ENCODE measurements at places on chromosomes 12 and 14.

DNA sequence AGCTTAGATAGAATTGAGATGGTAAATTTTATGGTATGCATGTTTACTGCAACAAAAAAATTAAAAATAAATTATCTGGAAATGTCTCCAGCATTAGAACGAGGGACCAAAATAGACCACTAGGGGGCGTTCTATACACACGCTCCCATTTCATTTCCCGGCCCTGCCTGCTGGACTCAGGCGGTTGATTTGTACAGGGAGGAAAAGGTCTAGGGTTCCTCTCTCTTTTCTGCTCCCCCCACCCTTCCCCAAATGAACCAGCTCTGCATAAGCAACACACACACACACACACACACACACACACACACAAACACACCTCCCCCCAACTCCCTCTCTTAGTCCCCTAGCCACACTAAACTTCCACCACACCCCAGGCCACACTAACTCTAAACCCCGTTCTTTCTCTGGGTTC is 7.8 kb upstream of the DTX1 start:
- peak; percentile 38 for DNase-seq

DNA sequence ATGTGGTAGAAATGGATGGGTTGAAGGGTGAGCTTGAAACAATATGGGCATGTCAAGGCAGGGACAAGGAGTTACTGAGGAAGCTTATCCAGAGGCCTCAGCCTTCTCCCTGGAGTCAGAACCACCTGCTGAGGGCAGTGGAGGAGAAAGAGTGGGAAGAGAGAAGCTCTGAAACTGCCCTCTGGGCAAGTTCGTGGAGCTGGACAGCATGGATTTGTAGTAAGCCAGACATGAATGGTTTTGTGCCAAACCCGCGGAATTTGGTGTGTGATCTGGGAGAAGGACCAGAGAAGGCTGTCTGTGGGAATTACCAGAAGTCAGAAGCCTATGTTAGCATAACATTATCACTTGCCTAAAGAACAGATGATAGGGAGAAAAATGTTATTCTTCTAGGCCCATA is 164.8 kb downstream of the SLC41A2 start:
- peak; percentile 90 for DNase-seq

DNA sequence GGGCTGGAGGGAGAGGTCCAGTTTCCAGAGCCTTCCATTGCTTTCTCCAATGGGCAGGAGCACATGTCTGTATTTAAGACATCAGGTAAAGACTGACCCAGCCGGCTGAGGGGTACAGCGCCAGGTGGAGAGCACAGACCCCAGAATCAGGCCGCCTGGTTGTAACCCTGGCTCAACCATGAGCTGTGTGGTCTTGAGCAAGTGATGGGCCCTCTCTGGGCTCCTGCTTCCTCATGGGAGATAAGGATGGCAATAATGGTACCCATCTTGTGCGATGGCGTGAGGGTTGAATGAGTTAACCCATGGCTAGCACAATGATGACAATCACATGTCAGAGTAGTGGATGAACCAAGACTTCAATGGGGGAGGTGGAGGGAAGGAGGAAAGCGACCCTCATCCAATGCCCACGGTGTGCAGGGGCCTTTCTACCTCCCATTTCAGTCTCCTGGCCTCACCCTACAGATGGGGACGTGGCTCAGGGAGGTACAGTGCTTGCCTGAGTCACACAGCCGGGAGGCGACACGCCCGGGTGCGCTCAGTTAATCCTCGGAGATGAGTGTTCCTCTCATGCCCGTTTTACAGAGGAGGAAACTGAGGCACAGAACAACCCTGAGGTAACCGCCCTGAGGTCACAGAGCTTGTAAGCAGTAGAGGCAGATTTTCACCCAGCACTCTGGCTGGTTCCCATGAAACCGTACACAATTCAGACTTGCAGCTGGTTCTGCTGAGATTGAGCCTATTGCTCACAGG is 163.9 kb downstream of the RBM19 start:
- no peak for DNase-seq

DNA sequence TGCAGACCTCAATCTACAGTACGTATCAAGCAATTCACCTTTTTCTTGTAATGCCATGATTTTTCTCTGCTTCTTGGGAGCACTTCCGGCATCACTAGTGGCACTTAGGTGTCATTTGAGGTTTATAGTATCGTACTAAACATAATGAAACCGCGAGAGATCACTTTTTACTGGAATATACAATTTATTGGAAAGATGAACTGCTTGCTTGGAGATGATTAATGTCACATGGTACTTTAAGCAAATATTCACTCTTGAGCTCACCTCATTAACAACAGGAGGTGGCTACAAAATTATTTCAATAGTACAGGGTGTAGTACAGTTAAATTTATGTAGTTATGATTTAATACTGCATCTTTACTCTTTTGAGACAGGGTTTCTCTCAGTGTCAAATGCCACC is 11.5 kb downstream of the FUT8 start:
- no peak for DNase-seq

DNA sequence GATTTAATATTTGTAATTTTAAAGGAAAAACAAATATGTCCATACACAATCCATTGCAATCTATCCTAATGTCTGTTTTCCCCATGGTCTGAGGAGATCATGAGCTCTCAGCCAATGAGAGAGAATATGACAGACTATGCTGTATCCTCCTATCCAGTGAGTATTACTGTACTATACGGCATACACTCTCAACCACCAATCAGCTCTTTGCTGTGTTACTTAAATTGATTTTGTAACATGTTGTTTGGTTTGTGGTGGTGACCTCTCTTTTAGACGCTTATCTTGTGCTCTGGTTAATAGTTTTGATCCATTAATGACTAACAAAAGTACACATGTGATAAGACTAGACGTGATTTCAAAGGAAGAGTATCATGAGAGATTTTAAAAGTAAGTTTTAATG is 231.5 kb upstream of the FOXN3 start:
- no peak for DNase-seq

DNA sequence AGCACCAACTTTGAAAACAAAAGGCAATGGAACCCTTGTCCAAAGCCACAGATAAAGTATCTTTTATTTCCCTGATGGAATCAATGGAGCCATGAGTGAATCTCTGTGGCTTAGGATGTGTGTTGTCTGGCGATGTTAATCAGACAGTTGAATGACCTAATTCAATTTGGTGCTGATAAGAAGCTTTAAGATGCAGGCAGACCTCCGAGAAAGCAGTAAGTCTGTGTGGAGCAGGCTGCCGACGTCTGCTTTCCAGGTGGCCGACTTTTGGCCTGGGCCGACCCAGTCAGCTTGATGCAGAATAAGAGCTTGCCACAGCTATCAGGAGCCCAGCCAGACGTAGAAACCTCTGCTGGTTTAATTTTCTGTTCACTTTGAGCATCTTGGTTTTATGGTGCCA is 21.1 kb upstream of the TMEM132C start:
- DNase-seq, result no peak

- DNase-seq, result no peak
Measured at GRCh38 chr14:65255583-65256461, 153.5 kb upstream of the MAX start.

DNA sequence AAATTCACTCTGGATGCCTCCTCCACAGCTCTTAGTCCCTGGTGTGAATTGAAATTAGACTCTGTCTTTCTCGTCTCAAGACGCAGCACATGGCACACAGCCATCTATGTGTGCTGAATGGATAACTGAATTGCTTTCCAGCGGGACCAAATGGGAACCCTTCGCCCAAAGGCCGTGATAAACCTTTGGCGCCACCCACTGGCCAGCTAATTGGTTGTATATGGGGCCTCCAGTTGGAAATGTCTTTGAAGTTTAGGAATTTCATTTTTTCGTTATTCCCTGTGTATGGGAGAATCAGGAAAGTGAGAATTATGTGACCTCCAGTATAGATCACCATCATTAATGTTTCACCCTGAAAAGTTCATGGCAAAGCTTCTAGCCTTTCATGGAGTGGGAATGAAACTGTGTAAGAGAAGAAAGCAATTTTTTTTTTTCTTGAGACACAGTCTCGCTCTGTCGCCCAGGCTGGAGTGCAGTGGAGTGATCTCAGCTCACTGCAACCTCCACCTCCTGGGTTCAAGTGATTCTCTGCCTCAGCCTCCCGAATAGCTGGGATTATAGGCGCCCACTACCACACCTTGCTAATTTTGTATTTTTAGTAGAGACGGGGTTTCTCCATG is 9.8 kb upstream of the HSP90AA1 start:
- DNase-seq, result peak; percentile 51

- DNase-seq, result no peak
Measured at GRCh38 chr12:114476159-114476558, 70.2 kb upstream of the TBX5 start.

DNA sequence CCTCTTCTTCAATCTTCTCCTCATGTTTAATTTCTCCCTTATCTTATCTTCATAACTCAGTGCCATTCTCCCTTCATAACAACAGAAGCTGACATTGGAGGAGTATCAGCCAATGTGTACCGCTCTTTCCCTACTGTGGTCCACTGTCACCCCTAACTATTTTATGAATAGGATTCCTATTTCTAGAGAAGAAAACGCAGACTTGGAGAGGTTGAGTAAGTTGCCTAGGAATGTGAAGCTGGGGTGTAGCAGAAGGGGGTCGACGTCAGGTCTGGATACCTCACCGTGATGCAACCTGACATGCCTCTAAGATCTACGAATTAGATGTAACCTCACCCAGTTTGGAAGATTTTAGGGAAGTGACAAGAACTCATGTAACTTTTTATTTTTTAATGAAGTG is 17.1 kb downstream of the LMO3 start:
- no peak for DNase-seq

- DNase-seq, result no peak
Measured at GRCh38 chr12:12622418-12622817, 10.7 kb downstream of the CREBL2 start.

DNA sequence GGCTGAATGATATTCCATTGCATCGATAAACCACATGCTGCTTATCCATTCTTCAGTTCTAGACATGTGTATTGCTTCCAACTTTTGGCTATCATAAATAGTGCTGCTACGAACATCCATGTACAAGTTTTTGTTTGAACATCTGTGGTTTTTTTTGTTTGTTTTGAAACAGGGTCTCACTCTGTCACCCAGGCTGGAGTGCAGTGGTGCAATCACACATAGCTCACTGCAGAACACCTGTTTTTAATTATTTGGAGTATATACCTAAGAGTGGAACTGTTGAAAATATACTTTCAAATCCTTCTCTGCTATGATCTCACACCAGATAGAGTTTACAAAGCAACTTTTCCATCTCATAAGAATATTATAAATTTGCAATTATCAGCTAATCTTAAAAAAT is 124.2 kb downstream of the TTC7B start:
- no peak for DNase-seq

GRCh38 chr12:16602412-16602811 is 3.5 kb downstream of the LMO3 start:
- DNase-seq, result no peak

- DNase-seq, result no peak
Measured at GRCh38 chr14:70009961-70010360, 130.7 kb downstream of the SMOC1 start.

DNA sequence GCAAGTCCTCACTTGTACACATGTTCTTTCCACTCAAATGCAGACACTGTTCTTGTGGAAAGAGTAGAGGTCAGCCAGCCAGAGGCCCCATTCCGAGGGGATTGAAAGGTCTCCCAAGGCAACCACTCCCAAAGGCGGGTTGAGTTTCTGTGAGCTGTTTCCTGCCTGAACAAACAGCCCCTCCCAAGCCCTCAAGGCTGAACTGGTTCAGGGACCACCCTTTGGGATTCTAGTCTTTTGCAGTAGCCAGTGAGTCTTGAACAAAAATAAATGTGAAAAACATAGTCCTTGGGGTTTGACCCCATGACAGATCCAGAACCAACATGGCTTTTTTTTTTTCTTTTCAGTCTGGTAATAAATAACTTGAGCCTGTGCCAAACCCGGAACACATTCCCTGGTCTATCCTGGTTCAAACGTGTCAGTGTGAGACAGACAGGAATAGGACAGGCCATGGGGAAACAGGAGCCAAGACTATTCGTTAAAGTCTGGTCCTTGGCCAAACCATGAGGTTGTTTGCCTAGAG is 17.6 kb upstream of the STK38L start:
- DNase-seq, result no peak

GRCh38 chr14:71449316-71450055 is 482.7 kb upstream of the RGS6 start:
- no peak for DNase-seq

GRCh38 chr12:40225984-40226602 is 1.3 kb downstream of the LRRK2 start:
- no peak for DNase-seq

All from GM04504 (cell line).